Stimulated activated CD4-positive, alpha-beta T cell treated with anti-CD3 and anti-CD28 coated beads, Interleukin-1b, Interleukin-23, amount 100 ng/mL, for 1 hour (primary cell): ENCODE measurements at places on chromosomes 2 and 18.

- DNase-seq: no peak
These were observed 373.9 kb downstream of the SETBP1 start for GRCh38 chr18:45054636-45055035.

- no peak for DNase-seq
These were observed 34.5 kb downstream of the BCL2 start for GRCh38 chr18:63284827-63285733.

- no peak for DNase-seq
These were observed 136.6 kb downstream of the ZAP70 start for GRCh38 chr2:97849881-97850528.

- DNase-seq: no peak
These were observed 28.4 kb downstream of the ARHGEF4 start for GRCh38 chr2:130864830-130865800.

GRCh38 chr2:31415421-31415820 is 879 bp upstream of the XDH start:
- DNase-seq: no peak

DNA sequence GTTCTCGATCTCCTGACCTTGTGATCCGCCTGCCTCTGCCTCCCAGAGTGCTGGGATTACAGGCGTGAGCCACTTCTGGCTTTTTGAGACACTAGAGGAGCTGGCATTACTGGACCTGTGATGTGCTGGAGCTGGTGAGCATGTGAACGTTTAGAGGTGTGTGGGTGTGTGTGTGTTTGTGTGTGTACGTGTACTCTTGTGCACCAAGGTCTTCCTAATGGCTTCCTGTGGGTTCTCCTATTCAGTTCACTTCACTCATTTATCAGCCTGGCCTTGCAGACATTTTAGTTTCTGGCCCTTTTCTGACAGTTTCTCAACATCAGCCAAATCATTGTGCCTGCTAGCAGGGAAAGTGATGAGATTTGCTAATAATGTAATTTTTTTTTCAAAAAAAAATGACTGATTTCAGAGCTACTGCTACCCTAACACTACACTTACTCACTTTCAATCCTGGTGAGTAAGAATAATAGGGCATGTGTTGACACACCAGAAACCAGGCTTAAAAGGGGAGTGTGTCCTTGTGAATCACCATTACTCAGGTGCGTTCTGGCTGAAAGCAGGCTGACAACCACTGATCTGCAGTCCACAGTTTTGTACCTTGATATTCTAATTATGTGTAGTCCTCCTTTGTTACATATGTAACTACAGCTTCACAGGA is 41.0 kb upstream of the ACTR3 start:
- no peak for DNase-seq

- DNase-seq: no peak
These were observed 27.5 kb upstream of the PGAP1 start for GRCh38 chr2:196954001-196954400.

DNA sequence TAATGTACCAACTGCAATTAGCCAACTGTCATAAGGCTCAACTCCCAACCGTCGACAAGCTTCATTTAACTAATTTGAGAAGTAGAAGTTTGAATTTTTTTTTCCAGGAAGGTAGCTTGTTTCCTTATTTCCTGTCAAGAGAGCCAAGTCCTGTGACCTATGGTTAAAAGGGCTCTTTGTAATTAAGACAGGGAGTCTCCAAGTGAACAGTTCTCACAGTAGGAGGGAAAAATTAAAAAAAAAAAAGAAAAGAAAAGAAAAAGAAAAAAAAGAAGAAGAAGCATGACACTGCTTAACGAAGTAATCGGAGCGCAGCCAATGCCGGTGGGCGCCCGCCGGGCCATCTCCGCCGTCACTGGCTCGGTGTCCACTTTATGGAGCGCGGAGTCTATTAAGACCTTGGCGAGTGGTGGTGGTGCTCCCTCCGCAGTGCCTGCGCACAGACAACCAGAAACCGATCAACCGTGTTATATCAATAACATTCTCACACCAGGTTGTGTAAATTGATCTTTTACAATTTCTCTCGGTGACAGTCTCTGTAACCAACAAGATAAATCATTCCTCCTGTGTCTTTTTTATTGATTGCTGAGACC is 197.2 kb upstream of the POU3F3 start:
- no peak for DNase-seq

GRCh38 chr2:16021611-16022363 is 81.4 kb downstream of the MYCN start:
- no peak for DNase-seq

GRCh38 chr18:1993866-1994265 is 577.4 kb downstream of the METTL4 start:
- DNase-seq: no peak

GRCh38 chr2:73111073-73112025 is 1.4 kb downstream of the RAB11FIP5 start:
- no peak for DNase-seq

DNA sequence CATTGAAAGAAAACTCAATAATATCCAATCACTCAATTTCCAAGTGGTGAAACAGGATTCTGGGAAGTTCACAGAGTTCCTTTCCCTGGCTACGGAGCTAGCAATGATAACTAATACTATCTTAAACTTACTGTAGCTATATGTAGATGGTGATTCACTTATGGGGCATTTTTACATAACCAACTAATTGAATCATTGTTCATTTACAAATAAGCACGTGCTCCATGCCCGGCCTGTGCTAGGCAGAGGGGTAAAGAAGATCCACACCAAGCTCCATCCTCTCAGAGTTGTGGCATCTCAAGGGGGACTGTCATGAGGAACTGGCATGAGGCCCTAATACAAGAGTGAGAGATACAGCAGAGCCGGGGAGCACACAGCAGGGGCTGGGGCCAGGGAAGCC is 176.3 kb downstream of the ANKRD30B start:
- no peak for DNase-seq

DNA sequence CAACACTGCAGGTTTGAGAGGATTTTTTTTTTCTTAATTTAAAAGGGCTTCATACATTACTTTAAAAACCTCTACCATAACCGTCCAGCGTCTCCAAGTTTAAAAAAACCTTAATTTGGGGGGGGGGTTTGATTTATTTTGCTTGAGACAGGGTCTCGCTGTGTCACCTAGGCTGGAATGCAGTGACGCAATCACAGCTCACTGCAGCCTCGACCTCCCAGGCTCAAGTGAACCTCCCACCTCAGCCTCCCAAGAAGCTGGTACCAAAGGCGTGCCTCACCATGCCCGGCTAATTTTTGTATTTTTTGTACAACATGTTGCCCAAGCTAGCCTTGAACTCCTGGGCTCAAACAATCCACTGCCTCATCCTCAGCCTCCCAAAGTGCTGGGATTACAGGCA is 36.9 kb downstream of the ADAM17 start:
- DNase-seq: no peak

GRCh38 chr2:237156857-237157779 is 71.4 kb downstream of the COPS8 start:
- DNase-seq: no peak

- DNase-seq: no peak
These were observed 359.3 kb upstream of the TNP1 start for GRCh38 chr2:217219164-217219520.

GRCh38 chr2:159206736-159207380 is 79.6 kb downstream of the WDSUB1 start:
- no peak for DNase-seq

DNA sequence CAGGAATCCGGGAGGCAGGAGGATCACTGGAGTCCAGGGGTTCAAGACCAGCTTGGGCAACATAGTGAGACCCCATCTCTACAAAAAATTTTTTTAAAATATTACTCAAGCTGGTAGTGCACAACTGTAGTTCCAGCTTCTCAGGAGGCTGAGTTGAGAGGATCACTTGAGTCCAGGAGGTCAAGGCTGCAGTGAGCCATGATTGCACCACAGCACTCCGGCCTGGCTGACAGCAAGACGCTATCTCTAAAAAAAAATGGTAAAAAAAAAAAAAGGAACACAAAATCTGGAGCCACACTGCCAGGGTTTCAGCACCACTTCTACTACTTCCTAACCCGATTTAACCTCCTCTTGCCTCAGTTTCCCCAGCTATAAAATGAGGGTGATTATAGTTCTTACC is 57.0 kb downstream of the STEAP3 start:
- no peak for DNase-seq

- no peak for DNase-seq
These were observed 81.6 kb downstream of the ASAP2 start for GRCh38 chr2:9288233-9288632.

GRCh38 chr18:55763805-55764204 is 175.8 kb upstream of the TCF4 start:
- no peak for DNase-seq

DNA sequence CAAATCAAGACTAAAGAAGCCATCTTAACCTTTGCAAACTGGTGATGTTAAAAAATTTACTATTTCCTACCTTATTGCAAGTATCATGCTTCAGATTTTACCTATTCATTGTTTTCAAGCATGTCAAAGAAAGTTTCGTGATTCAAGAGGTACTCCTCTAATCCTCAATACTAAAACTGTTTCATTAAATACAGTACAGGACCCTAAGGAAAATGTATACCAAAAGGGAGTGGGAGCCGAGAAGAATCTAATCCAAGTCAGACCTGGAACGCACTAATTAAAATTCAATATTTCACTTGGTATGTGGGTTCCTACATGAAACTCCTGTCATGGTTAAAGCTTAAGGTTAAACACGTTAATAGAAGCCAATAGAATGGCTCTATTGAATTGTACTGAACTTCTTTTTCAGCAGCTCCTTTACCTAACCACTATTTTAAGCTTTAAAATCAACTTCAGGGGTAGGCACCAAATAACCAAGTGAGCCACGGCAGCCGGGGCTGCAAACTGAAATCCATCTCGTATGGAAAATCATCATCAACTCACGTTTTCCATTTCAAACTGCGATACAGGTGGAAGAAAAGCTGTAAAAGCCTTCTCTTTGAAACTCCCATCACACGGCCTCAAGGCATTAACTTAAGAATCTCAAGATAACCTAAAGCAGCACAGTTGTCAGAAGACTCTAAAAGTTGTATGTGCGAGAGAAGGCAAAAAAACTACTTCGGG is 188.8 kb downstream of the ZEB2 start:
- no peak for DNase-seq

GRCh38 chr18:6495536-6495935 is 80.8 kb upstream of the L3MBTL4 start:
- no peak for DNase-seq

- no peak for DNase-seq
These were observed 178.6 kb downstream of the NEDD4L start for GRCh38 chr18:58222432-58223125.

- no peak for DNase-seq
These were observed 242.7 kb downstream of the LRRTM1 start for GRCh38 chr2:80061881-80062280.

GRCh38 chr18:46264255-46264654 is 160.1 kb downstream of the HAUS1 start:
- no peak for DNase-seq

GRCh38 chr2:175037941-175038340 is 32.8 kb upstream of the CHN1 start:
- DNase-seq: no peak

DNA sequence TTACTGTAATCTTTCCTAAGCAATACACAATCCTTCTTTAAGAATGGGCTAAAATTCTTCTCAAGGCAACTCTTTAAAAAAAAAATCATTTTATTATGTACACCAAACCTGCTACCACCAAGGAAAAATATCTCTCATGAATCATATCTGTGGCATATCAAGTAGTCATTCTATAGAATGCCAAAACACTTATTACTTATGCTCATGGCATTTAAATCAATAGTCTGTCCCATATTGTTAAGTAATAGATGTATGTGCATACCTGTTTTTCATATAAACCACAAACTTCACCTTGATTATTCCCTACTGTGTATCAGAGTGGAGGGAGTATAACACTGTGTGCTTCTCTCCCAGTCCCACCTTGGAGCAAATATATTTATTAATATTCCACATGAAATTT is 95.8 kb upstream of the SETBP1 start:
- no peak for DNase-seq

GRCh38 chr2:134790487-134790886 is 47.9 kb upstream of the ACMSD start:
- DNase-seq: no peak

GRCh38 chr2:48006094-48006493 is 99.8 kb upstream of the FBXO11 start:
- DNase-seq: no peak

GRCh38 chr2:167607211-167607610 is 640.2 kb downstream of the STK39 start:
- DNase-seq: no peak

DNA sequence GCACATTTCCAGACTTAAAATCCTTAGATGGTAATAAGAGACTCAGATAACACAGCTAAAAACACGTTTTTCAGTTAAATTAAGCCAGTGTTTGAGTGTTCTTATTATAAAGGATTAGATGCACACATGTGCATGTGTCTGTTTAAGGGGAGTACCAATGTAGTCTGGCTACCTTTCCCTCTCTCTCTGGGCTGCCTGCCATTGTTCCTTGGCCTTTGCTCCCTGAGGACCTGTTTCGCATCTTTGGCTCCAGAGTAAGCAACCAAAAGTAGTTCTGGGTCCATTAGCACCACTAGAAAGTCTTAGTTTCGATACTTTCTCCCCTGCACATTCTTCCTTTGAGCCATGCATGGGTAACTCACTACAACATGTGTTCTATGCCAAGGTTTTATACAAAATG is 228.3 kb downstream of the TPGS2 start:
- DNase-seq: no peak

DNA sequence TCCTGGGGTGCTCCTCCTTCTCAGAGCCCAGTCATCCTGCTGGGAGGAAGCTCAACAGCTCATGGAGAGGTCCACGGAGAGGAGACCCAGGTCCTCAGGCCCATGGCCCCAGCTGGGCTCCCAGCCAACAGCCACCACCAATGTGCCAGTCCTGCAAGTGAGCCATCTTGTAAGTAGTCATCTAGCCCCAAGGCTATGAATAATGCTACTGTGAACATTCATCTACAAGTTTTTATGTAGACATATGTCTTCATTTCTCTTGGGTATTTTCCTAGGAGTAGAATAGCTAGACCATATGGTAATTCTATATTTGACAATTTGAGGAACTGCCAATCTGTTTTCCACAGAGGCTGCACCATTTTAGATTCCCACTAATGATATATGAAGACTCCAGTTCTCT is 166.1 kb downstream of the MTCL1 start:
- DNase-seq: no peak

DNA sequence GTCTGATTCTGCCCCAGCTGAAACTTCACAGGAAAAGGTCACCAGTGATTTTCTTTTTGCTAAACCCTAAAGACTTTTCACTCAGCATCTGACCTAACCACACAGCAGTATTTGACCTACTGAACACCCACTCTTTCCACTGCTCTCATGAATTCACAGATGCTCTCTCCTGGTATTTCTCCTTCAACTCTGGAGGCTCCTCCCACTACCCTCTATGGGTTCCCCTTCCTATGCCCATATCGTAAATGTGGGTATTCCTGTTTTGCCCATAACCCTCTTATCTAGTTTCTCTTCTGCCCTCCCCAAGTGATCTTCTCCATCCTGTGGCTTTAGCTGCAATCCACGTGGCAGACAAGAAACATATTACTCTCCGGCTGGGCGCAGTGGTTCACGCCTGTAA is 7.6 kb downstream of the PLEKHM3 start:
- no peak for DNase-seq

- DNase-seq: no peak
These were observed 214.4 kb downstream of the SRBD1 start for GRCh38 chr2:45396671-45397070.

GRCh38 chr18:28181616-28182015 is 4.7 kb upstream of the CDH2 start:
- DNase-seq: no peak

GRCh38 chr2:200340508-200341224 is 34.2 kb downstream of the SPATS2L start:
- no peak for DNase-seq
